ENCODE measurements at places on chromosomes 16 and 17.
A peak's percentile ranks its signal among the peaks of the same experiment; 100 is the strongest.

DNA sequence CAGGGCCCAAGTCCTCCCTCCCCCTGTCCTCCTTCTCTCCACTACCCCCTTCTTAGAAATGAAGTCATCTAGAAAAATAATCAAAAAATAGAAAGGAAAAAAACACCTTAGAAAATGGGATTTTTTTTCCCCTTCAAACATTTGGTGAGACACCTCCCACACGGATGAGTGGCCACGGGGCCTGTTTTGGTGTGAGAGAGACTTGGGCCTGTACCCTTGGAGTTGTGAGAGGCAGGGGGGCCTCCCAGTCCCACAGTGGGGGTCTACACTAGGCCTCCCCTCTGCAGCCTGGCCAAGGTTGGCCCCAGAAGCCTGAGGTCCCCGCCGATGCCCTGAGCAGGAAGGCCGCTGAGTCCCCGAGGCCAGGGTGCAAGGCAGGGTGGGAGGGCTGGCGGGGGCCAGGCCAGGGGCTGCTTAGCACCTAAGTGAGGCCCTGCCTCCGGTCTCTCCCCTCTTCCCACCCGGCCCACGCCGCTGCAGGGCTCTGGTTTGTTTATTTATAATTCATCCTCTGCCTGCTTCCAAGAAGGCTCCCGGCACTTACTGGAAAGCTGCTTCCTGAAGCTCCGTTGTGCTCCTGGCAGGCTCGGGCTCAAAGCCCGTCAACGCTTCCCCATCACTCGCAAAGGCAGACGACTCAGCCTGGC, 26.4 kb downstream of the NPTX1 start:
- DNase-seq, result no peak

DNA sequence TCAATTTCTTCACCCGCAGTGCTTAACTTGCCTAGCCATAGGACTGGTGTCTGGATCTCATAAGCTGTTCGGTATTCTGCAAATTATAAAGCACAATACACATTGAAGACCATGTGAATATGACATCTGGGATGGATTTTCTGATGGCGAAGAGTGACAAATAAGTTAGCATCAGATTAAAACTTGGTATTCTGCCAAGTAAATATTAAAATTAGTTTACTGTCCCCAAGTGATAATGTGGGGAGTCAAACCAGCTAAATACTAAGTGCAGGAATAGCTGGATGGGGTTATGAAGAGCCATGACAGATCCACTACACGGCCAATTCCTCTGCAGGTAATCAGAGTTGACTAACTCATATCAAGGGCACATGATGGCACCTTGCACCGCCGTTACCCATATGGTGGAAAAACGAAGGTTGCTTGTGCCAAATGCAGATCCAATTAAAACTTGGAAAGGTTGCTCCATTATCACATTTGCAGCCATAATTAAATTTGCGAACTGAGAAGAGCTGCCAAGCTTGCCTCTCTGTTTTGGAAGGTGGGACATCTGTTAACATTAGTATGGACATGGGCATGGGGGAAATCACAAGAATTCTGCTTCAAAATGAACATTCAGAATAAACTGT, 114.9 kb upstream of the TOM1L1 start:
- no peak for DNase-seq

- DNase-seq, result peak; percentile 22
Observed at GRCh38 chr16:14672403-14672971, 21.6 kb downstream of the PLA2G10 start.

DNA sequence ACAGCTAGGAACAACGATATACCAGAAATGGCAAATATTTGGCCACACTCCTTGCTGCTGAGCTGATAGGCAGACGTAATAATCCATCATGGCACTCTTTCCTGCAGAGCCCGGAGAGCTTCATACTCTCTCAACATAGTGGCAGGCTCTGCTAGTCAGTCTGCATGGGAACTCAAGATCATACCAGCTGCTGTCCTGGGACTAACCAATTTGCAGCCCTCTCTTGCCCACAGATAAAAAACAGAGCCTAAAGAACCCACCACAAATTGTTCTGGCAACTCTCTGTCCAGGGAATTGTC, 13.5 kb downstream of the GSDMB start:
- no peak for DNase-seq

- no peak for DNase-seq
Observed at GRCh38 chr16:17437127-17437720, 33.5 kb downstream of the XYLT1 start.

GRCh38 chr17:72516772-72517399, 396.1 kb downstream of the SOX9 start:
- DNase-seq, result no peak

DNA sequence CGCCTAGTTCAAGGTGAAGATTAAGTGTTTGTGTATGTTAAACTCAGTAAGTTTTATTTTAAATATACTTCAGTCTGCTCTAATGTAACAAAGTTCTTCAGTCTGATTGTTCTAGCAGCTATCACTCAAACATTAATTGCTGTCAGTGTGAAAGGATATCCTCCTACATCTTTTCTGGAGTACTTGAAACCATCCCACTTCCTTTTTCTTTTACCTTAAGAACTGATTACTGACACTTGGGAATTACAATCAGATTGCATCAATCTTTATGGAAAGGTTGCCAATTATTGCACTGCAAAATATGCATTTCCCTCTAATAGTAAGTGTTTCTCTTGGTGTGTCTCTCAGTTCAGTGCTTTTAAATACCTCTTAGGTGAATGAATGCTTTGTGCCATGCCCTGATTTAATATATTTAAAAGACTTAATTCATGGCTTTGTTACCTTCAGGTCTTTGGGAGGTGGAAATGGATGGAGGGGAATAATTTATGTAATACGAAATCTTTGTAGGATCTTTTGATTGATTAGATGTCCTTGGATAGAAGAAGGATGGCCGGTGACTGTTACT, 16.6 kb downstream of the MRTFB start:
- DNase-seq, result no peak

- DNase-seq, result no peak
Observed at GRCh38 chr17:81130385-81131361, 34.6 kb upstream of the PVALEF start.

GRCh38 chr16:78363843-78364555, 264.5 kb downstream of the WWOX start:
- DNase-seq, result no peak

GRCh38 chr17:78395155-78395554, 16.7 kb downstream of the PGS1 start:
- no peak for DNase-seq

- no peak for DNase-seq
Observed at GRCh38 chr17:6241381-6241780, 171.2 kb downstream of the WSCD1 start.

DNA sequence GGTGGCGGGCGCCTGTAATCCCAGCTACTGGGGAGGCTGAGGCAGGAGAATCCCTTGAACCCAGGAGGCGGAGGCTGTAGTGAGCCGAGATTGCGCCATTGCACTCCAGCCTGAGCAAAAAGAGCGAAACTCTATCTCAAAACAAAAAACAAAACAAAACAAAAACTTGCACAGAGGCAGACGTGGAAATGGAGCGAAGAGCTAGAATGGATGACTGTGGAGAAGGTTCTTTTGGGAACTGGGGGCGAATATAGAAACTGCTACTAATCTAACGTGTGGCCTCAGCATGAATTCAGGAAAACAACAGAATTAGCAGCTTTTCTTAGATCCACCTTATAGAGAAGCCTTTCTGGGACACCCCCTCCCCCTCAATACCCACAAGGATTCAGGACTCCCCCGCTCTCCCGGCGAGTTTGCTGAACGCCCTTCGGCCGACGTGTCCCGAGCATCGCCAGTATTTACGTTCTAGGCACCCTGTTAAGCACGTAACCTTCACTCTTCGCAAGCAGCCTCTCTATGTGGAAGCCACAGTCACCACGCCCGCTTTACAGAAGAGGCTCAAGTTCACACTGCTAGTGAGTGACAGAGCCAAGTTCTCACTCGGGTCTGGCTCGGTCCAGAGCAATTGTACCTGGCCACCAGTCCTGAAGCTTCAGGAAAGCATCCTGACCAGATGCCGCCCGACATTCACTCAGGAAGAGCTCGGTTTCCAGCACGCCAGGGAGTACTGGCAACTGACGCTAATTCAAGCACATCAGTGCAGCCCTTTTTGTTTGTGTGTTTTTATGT, 13.3 kb upstream of the ABR start:
- no peak for DNase-seq

GRCh38 chr16:17526956-17527937, 56.5 kb upstream of the XYLT1 start:
- DNase-seq, result no peak

DNA sequence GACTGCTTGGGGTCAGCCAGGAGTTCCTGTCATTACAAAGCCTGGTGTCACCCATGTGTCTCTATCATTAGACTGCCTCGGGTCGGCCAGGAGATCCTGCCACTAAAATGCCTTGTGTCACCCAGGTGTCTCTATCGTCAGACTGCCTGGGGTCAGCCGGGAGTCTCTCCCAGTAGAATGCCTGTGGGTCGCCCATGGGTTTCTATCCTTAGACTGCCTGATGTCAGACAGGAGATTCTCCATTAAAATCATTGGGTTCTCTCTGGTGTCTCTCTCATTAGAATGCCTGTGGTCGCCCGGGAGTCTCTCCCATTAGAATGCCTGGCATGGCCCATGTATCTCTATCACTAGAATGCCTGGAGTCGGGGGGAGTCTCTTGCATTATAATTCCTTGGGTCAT, 2231.0 kb downstream of the TP53TG3F start:
- no peak for DNase-seq

DNA sequence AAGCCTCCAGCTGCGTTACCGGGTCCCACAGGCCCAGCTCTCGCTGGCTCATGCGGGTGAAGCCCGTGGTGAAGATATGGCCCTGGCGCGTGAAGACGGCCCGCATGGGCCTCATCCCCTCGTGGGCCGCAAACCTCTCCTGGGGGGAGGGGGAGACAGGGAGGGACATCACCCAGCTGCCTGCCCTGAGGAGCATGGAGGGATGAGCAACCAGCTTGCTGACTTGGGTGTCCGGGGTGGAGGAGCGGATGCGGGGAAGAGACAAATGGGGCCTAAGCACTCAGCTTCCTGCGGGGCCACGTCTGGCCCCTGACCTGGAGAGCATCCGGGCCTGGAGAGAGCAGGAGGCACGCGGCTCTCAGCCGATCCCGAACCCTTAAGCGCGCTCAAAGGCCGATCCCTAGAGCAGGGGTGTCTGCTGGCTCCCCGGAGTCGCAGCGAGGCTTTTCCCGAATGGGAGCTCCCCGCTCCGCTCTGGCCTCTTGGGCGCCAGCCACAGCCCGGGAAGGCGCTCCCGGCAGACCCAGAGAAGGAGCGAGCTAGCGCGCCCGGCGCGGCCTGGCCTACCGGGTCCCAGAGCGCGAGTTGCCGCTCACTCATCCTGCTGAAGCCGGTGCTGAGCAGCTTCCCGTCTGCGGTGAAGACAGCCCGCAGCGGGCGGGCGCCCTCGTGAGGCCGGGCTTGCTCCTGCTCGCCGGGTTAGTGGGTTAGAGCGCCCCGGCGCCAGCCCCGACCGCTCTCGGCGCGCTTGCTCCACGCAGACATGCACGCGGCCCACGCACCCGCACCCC, 5.0 kb downstream of the CORO6 start:
- peak; percentile 81 for DNase-seq

DNA sequence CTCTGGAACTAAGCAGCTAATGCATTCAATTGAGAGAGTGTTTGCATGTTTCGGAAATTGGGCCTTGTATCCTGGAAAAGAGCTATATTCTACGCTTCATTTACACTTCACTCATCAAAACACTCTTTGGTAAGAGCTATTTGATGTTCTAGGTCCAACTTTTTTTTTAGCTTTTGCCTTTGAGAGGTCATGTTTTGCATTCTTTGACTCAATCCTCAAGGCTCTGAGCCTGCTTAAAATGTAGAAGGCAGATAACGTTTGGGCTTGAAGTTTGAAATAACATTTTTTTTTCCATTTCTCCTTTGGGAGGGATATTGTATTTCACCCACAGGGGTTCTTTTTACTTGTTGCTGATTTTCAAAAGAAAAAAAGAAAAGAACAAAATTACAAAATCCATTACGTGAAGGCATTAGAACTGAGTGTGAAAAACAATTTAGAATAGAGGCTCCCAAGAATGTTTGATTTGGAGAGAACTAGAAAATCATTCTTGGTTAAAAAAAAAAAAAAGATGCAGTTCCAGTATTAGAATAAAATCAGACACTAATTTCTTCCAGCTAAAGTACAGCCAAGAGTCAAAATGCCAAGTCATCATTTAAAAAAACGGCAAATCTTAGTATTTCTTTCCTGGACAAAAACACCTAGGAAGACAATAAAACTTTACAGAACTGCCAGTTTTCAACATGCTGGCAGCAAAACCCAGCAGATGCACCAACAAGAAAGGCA, 268.5 kb downstream of the GRIN2A start:
- DNase-seq, result no peak

GRCh38 chr17:58626905-58627304, 64.9 kb downstream of the TEX14 start:
- no peak for DNase-seq

- no peak for DNase-seq
Observed at GRCh38 chr17:83122834-83123233, 43.4 kb downstream of the METRNL start.

Data from T-helper 1 cell (primary cell).